Esophagus mucosa (tissue), 1 donor: ENCODE measurements at places on chromosomes 4 and X. TPM values are rescaled to one million over a fixed set of nuclear protein-coding genes. Genes with fewer than 3 reads are reported as not detected.

The MAGEA1 gene
- not detected for total RNA-seq

The C4orf50 gene
- 0.04 TPM for total RNA-seq

The UGT2B10 gene
- total RNA-seq, result not detected

The SMIM10 gene
- 0.84 TPM for total RNA-seq

The HPSE gene
- 15.4 TPM for total RNA-seq

The TMEM47 gene
- total RNA-seq, result 0.92 TPM

The CHM gene
- total RNA-seq, result 13.0 TPM

The PABPC5 gene
- not detected for total RNA-seq
